RKO (cell line): ENCODE measurements at places on chromosomes 13 and 19.

- DNase-seq = no peak
Observed at GRCh38 chr13:71291842-71292146, 575.2 kb downstream of the DACH1 start.

GRCh38 chr13:35817642-35818607 is 313.3 kb downstream of the DCLK1 start:
- no peak for DNase-seq

GRCh38 chr19:55345818-55346724 is 6.4 kb downstream of the KMT5C start:
- no peak for DNase-seq

DNA sequence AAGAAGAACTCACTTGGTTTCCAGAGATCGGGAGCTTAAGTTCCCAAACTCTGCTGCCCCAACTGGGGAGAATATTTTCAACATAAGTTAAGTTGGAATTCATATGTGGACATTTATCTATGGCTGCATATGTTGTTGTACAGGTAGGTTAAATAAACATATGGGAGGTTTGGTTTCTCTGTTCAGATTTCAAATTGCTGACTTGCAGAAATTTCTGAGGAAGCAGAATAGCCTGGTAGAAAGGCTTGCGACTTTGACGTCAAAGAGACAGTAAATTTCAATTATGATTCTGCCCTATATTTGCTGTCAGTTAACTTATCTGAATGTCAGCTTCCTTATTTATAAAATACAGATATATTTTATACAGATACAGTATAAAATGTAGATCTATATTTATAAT is 40.0 kb upstream of the TPP2 start:
- no peak for DNase-seq

- DNase-seq = no peak
Observed at GRCh38 chr13:100490692-100491091, 97.9 kb downstream of the GGACT start.

DNA sequence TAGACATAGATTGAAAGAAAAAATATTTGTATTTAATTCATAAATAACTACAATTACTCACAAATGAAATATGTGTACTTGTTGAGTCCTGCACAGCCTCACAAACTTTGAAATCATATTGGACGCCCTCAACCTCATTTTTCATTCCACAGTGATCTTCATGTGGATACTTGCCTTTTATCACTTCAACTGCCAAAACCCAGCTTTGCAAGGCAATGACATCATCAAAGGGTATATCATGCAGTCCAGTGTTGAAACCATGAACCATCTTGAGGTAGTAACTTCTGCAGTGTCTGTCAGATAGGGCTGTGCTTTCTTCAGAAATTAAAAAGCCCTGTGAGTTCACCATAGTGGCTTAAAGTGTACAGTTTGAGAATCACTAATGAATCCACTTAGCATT is 82.2 kb downstream of the HS6ST3 start:
- DNase-seq = no peak

DNA sequence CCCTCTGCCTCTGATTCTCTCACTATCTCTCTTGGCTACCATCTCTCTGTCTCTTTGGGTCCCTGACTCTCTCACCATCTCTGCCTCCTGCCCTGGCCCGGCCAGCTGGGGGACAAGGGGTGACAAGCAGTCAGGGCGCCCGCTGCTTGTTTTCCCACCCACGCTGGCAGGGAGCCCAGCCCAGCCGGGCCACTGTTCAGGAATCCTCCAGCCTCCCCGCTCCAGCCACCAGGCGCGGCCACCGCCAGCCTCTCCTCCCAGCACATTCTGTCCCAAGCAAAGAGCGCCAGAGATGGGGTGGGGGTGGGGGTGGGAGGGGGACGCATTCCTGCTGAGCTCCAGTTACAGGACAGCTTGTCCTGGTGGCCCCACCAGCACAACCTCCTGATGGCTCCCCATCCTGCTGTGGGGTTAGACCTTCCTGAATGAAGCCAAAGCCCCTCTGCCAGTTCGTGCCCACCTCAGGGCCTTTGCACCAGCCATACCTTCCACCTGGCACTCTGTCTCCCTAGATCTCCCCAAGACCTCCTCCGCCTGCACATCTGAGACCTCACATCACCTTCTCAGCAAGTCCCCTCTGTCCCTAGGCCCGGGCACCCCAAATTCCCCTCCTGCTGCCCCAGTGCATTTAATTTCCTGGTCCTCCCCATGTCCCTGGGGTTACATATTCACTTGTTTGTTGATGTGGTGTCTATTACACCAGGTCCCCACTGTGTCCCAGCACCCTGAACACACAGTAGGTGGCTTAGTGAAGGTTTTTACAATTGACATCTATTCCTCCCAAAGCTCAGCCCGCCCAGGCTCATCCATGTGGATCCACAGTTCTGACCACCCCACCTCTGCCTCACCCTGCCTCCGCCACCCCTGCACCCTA is 12.5 kb downstream of the ARRDC2 start:
- no peak for DNase-seq

DNA sequence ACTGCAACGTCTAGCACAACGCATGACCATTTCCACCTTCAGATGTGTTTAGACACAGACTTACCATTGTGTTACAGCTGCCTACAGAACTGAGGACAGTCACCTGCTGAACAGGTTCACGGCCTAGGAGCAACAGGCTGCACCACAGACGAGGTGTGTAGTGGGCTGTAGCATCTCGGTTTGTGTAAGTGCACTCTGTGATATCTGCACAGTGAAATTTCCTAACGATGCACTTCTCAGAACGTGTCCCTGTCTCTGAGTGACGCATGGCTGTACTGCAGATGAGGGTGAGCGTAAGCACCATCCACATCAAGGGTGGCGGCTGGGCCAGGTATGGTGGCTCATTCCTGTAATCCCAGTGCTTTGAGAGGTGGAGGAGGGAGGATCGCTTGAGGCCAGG is 15.2 kb downstream of the DCUN1D2 start:
- DNase-seq = no peak

DNA sequence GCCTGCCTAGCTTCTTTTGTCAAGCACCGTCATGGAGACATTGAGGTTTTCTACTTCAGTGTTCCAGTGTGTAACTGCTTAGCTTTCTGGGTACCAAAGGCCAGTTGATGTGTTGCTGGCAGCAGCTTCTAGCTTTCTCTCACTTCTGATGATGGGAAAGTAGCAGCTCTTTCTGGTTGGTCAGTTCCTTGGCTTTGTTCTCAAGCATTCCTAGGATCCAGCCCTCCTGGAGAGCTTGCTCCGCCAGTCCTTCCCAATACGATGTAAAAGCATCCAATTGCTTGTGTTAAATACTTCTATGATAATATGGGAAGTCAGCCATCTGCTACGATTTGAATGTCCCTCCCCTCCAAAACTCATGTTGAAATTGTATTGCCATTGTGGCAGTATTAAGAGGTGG is 182.8 kb downstream of the UGGT2 start:
- no peak for DNase-seq

DNA sequence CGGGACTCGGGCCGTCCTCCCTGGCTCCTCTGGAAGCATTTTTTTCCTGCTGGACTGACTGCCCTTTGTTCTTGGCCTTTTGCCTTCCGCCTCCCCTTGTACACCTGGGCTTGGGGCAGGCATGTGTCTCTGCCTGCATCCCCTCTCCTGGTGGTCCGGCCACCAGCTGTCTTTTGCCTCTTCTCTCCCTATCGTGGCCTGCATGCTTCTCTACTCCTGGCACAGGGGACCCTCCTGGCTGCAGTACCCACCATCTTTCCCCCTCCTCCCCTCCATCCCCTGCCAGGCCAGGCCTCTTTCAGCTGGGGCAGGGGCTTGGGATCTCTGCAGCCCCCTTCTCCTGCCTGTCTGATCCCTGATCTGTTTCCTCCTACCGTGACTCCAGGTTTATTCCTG is 12.1 kb downstream of the WTIP start:
- no peak for DNase-seq

DNA sequence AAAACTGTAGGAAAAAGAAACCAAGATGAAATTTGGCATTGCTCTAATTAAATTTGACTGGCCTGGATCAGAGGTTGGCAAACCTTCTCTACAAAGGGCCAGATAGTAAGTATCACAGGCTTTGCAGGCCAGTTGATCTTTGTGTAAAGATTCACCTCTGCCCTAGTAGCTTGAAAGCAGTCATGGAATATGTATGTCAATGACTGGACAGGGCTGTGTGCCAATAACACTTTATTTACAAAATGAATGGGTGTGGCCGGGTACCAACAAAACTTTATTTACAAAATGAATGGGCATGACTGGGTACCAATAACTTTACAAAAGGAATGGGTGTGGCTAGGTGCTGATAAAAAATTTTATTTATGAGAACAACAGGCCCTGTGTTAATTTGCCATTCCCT is 20.0 kb downstream of the SIN3B start:
- no peak for DNase-seq

GRCh38 chr13:41006978-41007743 is 12.0 kb downstream of the ELF1 start:
- no peak for DNase-seq

DNA sequence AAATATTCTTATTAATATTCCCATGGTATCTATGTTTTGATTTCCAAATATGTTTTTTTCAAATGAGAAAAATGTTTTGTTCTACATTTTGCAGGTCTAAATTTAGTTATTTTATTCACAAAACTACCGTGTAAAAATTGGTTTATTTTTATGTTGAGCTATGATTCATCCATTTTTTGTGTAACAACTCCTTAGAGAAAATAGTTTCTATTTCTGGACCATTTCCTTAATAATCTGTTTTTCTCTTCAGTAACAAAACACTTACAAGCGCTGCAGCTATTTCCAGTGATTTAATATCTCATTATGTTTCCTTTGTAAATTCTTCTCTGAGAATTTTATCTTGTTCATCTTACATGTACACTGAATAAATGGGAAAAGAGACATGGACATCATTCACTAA is 550.7 kb upstream of the SLITRK5 start:
- DNase-seq = no peak

- no peak for DNase-seq
Observed at GRCh38 chr19:8610936-8611300, 403 bp upstream of the ADAMTS10 start.

DNA sequence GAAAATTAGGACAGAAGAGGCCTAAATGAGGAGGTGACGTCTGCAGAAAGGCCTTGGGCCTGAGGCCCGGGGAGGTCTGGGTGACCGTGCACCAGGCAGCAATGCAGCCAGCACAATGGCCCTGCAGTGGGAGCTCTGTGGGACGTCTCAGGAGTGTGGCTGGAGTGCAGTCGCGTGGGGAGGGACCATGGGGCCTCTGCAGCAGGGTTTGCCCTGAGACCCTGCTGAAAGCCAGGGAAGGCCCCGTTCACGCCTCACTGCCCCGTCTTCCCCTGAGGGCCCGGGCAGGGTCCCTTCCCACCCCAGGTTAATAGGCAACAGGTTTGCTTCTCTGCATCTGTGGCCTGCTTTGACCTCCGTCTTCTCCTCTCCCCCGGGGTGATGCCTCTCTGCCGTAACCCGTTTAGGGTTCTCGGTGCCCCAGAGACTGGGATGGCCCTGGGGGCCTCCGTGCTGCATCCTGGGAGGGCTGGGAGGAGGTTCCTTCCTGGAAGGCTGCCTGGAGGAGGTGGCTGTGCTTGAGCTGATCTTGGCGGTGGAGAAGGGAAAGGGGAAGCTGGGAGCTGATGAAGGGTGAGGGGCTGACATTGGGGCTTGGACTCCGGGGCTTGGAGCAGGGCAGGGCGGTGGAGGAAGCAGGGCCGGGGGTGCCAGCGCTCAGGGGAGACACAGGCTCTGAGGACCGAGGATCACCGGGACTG is 9.7 kb downstream of the PALM start:
- DNase-seq = no peak

DNA sequence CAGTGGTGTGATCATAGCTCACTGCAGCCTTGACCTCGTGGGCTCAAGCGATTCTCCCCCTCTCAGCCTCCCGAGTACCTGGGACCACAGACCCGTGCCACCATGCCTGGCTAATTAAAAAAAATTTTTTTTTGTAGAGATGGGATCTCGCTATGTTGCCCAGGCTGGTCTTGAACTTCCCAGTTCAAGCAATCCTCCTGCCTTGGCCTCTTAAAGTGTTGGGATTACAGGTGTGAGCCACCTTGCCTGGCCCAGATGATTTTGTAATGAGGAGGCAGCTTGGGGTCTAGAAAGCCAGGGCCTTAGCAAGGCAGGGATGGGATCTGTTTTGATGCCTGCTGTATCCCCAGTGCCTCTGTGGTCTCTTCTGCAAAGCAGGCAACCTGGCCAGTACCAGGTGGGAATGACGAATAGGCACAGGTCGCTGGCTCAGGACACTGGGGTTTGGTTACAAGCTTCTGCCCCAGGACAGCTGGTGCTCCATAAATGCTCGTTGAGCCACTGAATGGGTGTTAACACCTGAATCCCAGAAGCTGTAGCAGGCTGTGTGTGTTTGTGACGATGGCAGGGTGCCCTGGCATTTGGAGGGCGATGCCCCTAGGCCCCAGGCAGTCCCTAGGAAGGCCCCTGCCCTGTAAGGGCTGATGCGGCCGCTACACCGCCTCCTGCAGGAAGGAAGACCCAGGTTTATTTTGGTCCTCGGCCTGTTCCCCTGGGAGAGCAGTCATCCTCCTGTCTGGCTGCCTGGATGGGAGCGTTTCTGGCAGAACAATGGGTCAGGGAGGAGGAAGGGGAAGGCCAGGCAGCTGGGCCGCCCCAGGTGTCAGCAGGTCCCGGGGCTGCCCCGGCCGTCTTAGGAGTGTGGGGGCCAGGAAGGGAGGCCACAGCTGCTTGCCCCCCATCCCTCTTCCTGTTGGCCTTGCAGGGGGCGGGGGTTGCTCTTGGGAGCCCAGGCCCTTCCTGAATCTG is 8.6 kb downstream of the TNFAIP8L1 start:
- DNase-seq = no peak

- DNase-seq = no peak
Observed at GRCh38 chr19:1933244-1933643, 7.7 kb upstream of the CSNK1G2 start.

GRCh38 chr13:20699715-20700114 is 3.8 kb upstream of the IL17D start:
- DNase-seq = no peak

DNA sequence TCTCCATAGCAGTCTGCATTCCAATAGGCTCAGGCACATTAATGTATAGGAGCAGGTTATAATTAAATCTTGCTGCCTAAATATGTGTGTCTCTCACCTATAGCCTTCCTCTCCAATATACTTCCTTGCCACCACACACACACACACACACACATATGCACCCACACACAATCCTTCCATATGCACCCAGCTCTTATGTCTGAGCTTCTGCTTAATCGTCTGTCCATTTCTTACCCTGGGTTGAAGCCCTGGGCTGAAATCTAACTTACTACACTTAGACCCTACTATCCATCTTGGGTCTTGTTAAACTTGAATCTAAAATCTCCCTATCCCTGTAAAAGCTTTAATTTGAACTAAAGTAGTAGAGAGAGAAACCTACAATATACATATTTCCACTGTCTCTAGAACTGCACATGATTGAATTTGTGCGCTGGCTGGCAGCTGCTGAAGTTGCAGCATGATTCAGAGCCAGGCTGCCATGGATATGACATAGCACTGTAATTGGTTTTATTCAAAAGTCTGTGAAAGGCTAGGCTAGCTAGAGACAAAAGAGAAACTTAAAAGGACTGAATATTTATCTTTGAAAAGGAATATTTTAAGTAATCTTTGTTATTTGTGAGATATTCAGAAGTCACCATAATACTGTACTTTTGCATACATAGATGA is 25.7 kb upstream of the FREM2 start:
- DNase-seq = no peak
